Renal pelvis (tissue), 12 donors: ENCODE measurements at places on chromosomes 1 and 21. TPM values are rescaled to one million over a fixed set of nuclear protein-coding genes. Genes with fewer than 3 reads are reported as not detected.

CD1D gene
- 5.7 TPM for polyA plus RNA-seq

MLLT11 gene
- polyA plus RNA-seq = 23.9 TPM

AADACL3 gene
- not detected for polyA plus RNA-seq

PGLYRP3 gene
- polyA plus RNA-seq = not detected

DIPK1A gene
- 8.9 TPM for polyA plus RNA-seq

RNF186 gene
- polyA plus RNA-seq = 0.27 TPM

DNA sequence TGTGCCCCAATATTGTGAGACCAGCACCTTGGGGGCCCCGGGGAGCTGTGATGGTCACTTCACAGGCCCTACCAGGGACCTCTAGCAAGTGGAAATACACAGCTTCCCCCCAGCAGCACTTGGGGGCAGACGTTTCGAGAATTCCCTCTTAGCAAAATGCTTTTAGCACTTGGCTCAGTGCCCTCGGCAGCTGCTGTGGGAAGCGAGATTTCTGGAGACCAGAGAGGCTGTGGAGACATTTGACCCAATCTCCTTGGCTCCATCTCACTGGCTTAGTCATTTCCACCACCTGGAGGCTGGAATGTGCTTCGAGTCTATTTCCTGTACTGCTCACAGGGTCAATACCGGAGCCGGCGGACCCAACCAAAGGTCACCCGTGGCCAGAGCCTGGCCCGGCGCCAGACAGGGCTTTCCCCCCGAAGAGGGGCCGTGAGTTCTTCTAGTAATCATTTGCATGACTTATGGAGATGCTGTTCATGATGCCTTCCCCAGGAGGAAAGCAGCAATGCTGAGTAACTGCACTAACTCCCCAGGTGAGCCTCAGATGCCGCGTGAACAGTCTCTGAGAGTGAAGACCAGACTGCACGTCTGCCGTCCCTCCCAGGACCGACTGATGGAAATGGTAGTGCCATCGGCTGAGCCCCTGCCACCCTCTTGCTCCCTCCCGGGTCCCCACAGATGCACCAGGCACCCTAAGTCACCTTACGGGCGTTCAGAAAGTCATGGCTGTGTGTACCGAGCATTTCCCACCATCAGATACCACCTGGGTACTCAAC, 4.4 kb upstream of the C2CD2 start:
- DNase-seq = peak; percentile 66

DNA sequence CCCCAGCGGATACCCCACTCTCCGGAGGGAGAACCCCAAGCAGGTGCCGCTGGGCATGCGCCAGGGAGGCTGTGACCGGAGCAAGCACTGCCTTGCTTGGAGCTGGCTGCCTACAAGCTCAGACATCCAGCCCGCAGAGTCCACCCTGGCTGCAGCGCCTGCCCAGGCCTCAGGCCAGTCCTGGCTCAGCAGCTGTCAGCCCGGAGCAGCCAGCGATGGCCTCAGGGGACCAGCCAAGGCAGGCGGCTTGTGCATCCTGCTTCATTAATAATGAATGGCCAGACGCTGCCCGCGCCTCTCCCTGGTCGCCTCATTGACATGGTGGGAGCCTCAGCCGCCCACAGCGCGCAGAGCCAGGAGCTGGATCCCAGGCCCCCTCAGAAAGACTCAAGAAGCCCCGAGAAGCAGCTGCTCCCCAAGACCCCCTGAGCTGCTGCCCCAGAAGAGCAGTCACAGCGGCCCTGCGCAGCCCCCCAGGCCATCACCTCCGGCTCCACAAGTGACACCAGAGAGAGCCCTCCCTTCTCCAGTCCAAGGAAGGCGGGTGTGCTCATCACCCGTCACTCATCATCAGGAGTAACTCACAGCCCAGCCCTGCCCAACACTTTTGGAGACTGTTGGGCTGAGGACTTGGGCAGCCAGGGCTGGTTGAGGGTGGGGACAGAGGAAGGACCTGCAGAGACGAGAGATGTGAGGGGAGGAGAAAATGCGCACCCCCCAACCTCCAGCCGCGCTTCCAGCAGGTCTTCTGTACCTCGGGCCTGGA, 19.6 kb downstream of the KCNAB2 start:
- no peak for DNase-seq

- peak; percentile 82 for DNase-seq
Observed at GRCh38 chr21:38989745-38990423, 184.2 kb downstream of the ETS2 start.

GRCh38 chr1:211487672-211488208, 4.2 kb downstream of the RD3 start:
- no peak for DNase-seq

GRCh38 chr1:229022595-229023333, 248.1 kb upstream of the RAB4A start:
- DNase-seq = no peak

GRCh38 chr1:41950820-41951219, 32.1 kb upstream of the HIVEP3 start:
- DNase-seq = no peak

- DNase-seq = no peak
Observed at GRCh38 chr1:54710434-54710833, 5.2 kb upstream of the TTC4 start.

- DNase-seq = no peak
Observed at GRCh38 chr1:55195521-55196233, 19.5 kb downstream of the USP24 start.
